Left lung (tissue), 14 donors: ENCODE measurements at places on chromosomes 7 and 10.

DNA sequence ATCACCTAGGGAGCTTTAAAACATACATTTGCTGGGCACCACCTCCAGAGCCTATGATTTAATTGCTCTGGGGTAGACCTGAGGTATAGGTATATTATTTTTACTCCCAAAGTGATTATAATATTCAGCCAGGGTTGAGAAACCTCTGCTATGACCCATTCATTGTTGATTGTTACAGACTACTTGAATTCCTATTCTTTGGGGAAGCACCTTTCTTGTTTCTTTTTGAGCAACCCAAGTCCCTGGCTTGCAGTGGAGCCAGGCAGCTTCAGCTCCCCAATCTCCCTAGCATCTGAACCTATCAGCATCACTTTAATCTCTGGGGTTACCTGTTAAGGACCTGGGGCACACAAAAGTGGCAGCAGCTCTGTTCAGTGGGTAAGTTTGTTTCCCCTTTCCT lies 8.6 kb downstream of the PRKG1 start:
- no peak for DNase-seq

- no peak for DNase-seq
These were observed 79.9 kb downstream of the HIP1 start for GRCh38 chr7:75658802-75659201.

- DNase-seq = no peak
These were observed 4.1 kb downstream of the ZNF777 start for GRCh38 chr7:149456506-149457421.

DNA sequence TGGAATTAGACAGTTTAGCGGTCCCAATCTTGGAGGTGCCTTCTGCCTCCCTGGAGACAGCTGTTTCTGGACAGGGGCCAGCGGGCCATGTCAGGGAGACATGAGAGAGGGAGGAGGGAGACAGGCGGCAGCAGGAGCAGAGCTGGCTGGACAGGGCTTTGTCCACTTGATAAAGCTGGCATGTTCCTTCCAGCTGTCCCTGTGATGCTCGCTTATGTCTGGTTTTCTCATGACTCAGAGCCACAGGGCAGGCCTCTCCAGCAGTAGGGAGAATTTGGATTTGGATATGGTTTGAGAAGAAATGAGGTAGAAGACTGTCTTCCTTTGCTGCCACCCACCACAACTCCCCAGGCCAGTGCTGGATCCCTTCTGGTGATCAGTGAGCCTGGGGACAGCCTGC lies 51.7 kb upstream of the SORCS3 start:
- no peak for DNase-seq

GRCh38 chr10:132275426-132276178 lies 32.1 kb downstream of the STK32C start:
- DNase-seq = peak; percentile 58

DNA sequence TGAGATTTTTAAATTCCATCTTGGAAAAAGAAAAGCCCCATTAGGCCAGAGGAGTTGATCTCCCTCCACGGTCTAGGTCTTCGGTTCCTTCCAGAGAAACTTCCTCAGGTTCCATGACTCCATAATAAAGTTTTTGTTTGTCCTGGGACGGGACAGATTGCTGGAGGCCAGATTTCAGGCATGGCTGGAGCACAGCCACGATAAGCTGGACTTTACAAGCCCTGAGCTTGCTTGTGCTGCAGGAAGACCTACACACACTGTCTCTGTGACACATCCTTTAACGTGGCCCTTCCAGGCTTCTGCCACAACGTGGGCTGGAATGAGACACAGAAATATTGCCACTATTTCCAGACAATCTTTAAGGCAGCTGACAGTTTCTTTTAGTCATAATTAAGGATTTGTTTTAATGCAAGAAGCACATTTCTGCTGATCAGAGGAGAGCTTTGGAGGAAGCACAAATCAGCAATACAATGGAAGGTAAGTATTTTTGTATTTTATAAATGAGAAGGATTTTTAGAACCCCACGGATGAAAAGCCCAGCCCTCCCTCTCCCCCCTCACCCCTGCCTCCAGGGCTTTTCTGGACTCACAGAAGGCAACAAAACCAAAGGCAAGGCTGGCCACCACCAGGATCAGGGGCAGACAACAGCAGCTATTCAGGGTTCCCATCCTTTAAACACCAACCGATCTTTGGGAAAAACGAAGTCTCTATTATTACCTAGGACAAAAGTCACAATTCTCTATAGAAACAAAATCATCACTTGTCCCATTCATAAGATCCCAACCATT lies 6.5 kb downstream of the CTBP2 start:
- no peak for DNase-seq

GRCh38 chr10:123241391-123242141 lies 87.4 kb downstream of the BUB3 start:
- no peak for DNase-seq

DNA sequence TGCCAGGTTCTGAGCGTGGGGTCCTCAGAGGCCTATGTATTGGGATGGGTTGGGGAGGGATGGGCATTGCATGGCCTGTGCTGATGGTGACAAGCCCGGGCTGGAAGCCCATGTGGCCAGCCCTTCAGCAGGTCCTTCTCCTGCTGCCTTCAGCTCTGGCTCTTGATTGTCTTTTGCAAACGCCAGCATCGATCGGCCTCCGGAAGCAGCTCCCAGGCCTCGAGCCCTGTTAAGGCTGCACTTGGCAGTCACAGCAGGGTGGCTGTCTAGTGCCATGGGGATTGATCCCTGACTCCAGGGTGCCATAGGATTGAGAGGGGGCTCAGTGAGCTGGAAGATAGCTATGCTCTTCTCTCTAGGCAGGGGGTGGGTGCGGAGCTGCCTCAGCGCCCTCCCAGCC lies 51.4 kb downstream of the CDH23 start:
- no peak for DNase-seq

DNA sequence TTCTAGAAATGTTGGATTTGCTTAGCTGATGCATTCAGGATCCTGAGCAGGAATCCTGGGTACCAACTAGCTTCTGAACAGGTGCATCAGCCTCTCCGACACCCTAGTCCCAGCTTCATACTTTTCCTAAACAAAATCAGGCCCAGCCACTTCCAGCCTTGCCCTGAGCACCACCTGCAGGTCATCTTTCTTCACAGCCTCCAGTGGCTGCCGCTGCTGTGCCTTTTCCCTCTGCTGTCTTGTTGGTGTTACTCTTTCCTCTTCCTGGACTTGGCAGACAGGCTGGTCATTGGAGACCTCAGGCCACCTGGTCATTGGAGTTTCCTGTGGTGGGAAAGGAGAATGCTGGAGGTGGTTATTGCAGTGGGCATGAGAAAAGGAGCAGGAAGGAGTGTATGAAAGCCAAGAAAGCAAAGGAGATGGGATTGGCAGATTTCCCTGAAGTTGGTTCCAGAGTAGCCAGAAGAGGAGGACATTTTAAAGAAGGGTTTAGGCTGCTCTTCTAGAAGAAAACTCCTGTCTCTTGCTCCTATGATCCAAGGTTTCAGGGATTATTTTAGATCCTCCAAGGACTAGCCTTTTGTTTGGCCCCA lies 48.2 kb upstream of the NFKB2 start:
- no peak for DNase-seq

DNA sequence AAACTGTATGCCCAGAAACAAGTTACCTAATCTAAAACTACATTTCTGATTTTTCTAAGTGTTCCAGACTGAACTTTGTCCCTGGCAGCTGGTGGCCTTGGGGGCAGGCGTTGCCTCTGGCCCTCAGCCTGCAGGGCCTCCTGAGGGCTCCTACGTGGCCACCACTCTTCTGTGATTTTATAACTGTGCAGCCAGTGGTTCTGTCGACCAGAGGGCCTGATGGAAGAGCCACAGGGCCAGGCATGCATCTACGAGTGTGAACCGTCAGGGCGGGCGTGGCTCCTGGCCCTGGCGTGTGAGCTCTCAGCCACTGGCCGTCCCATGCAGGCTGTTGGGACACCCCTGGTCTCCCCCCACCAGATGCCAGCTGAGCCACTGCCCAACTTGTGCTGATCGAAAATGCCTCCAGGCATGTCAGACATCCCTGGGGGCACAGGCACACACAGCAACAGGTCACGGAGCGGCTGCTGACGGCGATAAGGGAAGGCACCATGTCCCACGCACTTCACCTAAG lies 173.4 kb downstream of the ZMYND11 start:
- no peak for DNase-seq

- no peak for DNase-seq
These were observed 20.3 kb downstream of the AASS start for GRCh38 chr7:122123746-122124145.

GRCh38 chr7:94398841-94399240 lies 4.1 kb downstream of the COL1A2 start:
- DNase-seq = no peak

GRCh38 chr7:88339195-88339922 lies 32.7 kb upstream of the STEAP4 start:
- DNase-seq = no peak

DNA sequence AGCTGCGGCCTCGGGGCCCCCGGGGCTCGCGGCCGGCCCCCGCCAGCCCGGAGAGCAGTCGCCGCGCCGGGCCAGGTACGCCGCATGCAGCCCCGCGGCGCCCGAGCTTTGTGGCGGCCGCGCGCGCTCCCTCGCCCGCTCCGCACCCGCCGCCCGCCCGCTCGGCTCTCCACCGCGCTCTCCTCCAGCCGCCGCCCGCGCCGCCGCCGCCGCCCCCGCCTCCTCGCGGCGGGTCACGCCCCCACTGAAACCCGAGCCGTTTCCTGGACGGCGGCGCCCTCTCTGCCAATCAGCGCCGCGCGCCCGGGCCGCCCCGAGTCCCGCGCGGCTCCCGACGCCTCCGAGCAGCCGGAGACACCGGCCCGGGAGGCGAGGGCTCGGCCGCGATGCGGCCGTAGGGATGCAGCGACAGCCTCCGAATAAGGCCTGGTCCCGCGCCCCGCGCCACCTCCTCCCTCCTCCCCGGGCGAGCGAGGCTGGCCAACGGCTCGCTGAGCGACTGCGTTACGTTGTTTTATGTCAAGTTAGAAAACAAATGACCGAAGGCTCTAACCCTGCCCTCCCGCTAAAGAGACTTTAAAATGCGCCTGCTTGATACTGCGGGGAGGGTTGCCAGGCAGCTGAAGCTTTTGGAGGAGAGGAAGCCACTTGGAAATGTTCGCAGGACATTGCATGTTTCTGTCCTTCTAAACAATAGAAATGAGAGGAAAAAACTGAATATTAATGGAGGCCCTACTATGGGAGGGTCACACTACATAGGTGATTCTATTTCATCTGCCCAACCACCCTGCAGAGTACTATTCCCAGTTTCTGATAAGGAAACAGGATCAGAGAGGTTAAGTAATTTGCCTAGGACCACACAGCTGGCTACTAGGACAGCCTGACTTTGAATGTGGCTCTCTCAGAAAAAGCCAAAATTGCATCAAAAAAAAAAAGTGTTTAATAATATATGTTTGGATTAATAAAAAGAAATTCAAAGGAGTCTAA lies at the start of gene FGFR2:
TSS of gene FGFR2 (minus strand) at position 182 of the 987 bp plus-strand sequence. CDS start 4,627 bp downstream, outside the sequence.
- peak; percentile 92 for DNase-seq

DNA sequence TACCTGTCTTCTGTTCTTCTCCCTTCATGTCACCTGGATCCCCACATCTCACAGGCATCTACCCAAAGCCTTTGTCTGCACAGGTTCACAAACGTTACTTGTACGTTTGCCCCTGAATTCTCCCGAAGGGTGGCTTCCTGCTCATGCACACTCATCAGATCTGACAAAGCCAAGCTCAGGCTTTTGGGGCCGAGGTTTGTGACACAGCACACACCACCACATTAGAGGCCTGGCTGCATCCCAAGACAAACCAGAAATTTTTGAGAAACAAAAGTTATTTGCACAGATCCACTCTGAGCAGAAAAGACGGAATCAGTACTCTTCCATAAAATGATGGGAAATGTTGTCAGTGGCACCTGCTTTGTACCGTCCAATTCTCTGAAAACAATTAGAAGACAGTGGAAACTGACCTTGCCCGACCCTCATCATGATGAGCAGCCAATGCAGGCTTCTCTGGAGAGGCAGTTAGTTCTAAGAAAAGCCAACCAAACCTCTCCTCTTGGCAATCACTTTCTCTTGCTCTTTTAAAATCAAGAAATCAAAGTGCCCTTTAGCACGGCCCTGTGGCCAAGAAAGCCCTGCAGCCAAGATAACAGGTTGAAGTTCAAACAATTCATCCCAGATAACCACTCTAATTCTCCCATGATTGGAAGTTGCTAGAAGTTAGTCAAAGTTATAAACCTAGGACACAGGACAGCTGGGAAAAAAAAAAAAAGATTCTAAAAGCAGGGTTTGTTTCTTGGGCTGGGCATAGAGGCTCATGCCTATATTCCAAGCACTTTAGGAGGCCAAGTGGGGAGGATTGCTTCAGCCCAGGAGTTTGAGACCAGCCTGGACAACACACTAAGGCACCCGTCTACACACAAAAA lies 13.6 kb upstream of the SVIL start:
- DNase-seq = no peak

DNA sequence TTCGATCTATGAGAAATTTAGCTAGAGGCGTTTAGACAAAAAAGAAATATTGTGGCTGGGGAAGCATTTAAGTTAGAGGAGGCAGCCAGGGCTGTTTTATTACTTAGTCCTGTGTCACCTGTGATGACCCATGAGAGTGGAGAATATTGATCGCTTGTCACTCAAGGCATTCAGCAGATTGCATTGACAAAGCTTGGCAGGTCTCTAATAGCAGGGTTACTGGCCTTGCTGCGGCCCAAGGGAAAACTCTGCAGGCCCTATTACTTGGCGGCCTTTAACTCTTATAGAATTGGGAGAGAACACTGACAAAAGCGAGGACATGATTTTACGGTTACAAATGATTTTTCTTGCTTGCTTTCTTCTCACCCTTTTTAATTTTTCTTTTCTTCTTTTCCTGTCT lies 473.5 kb downstream of the AUTS2 start:
- no peak for DNase-seq

GRCh38 chr7:67729771-67730170 lies 733.1 kb downstream of the TYW1 start:
- no peak for DNase-seq

- peak; percentile 35 for DNase-seq
These were observed 663 bp downstream of the VPS37D start for GRCh38 chr7:73668103-73668885.

DNA sequence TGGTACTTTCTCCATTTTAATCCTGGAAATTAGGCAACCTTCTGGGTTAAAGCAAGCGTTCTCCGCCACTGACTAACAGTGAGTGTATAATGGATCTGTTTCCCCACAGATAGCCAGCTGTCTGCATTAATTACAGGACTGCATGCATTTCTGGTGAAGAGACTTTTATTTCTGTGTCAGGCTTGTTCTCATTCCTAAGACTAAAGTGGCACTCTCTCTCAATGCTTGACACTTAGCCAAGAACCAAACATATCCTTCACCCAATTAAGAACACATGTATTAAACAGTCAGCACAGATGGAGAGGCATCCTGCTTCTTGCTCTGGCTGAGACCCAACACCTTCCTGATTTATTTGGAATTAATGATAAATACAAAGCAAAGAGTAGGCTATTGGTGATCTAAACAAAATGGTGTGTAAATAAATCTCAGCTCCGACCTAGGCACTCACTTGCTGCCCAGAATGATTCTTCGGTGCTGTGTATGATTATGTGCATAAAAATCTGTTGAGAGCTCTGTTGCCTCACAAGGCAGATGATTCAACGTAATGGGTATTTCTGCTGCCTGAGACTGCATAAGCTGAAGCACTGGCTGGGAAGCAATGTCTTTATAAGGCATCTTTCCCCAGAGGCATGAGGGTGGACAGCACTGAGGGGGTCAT lies 16.8 kb downstream of the CALU start:
- DNase-seq = no peak

GRCh38 chr7:92058040-92058439 lies 76.2 kb downstream of the CYP51A1 start:
- DNase-seq = no peak

- no peak for DNase-seq
These were observed at the start of gene PRSS1 for GRCh38 chr7:142749218-142749993. PRSS1 (plus strand) TSS chr7:142749472; CDS start chr7:142749485, 13 bp downstream.

GRCh38 chr7:134662871-134663205 lies 16.2 kb downstream of the BPGM start:
- no peak for DNase-seq
